ENCODE measurements at places on chromosomes 13 and 19.

- no peak for DNase-seq
Observed at GRCh38 chr13:91184244-91184926, 163.1 kb upstream of the MIR17HG start.

DNA sequence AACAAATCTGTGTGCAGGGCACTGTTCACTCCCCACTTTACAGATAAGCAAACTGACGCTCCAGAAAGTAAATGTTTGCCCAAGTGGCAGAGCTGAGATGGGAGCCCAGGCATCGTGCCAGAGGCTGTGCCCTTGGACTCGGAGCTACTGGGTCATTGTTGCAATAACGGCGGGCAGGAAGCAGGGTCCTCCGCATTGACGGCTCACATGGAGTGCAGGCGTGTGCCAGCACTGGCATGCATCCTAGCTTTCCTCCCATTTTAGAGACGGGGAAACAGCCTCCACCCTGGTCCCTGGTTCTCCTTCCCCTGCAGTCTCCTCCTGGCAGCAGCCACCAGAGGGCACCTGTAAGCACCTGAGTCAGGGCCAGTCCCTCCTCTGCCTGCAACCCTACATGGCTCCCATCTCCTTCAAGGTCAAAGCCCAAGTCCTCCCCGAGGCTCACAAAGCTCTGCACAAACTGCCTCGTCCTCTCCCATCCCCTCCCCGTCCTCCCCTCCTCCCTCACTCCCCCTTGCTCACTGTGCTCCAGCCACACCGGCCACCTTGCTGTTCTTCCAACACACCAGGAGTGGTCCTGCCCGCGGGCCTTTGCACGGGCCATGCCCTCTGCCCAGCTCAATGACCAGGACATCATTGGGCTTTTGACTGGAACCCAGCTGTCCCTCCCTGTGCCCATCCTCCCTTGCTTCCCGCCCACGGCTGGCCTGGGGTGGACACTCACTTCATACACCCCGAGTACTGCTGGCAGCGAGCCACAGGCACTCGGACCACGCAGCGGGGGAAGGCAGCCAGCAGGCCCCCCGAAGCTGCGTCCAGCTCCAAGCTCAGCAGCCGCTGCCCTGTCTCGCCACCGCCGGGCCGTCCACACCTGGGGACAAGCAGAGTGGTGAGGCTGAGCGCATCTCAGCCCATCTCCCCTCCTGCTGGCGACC, 7.7 kb upstream of the LRG1 start:
- no peak for DNase-seq

DNA sequence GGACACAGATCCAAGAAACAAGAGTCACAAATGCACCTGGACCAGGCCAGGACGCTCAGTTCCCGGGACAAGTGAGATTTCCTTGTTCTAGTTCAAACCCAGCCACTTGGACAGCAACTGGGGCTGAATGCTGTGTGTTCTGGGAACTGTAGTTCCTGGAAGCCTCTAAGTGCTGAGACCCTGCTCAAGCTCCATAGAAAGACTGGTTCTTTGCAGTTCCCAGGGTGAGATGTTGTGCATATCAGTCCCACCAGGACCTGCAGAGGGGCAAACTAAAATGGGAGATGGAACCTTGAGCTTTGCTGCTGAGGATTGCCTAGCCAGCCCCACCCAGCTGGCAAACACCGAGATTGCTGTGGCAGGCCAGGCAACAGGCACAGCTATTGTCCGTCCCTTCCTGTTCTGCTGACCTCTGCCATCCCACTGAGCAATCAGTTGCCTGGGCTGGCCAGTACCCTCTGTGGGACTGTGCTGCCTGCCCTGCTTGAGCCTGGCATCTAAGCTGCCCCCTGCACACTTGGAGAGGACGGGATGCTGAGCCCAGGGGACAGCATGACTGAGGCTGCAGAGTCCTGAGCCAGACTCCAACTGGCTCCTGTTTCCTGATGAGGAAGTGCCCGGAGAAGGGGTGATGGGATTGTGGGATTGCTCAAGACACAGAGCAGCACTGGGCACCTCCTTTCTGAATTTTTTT, 1.4 kb upstream of the GIPC1 start:
- DNase-seq, result no peak

GRCh38 chr19:30556230-30556711, 184.1 kb downstream of the ZNF536 start:
- no peak for DNase-seq

- no peak for DNase-seq
Observed at GRCh38 chr13:51041710-51042109, 69.4 kb downstream of the C13orf42 start.

DNA sequence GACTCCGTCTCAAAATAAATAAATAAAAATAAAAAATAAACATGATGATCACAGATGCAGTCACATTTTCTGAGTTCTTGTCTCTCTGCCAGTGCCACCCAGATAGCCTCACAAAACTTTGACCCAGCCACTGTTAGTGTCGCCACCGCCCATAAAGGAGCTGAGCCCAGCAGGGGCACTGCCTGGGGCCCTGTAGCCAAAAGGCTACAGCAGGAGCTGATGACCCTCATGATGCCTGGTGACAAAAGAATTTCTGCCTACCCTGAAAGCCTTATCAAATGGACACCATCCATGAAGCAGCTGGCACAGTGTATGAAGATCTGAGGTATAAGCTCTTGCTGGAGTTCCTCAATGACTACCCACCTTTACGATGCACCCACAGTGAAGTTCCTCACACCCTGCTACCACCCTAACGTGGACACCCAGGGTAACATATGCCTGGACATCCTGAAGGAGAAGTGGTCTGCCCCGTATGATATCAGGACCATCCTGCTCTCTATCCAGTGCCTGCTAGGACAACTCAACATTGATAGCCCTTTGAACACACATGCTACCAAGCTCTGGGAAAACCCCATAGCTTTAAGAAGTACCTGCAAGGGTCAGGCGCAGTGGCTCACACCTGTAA, 18.3 kb downstream of the ZNF587 start:
- DNase-seq, result no peak

DNA sequence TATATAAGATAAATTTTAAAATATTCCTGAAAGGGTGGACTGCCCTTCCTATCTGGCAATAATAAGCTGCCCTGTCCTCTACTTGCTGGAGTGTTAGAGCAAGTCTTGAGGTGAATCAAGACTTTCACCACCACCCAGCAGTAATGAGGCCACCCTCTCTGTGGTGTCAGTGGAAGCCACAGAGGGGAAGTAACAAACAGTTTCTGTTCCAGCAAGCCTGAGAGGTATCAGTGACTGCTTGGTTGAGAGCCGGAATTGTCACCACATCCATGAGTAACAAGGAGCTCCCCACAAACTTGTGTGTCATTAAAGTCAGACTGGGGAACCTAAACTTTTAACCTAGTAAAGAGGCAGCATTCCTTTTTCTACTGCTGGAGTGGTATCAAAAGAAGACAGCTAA, 532.7 kb upstream of the SPRY2 start:
- DNase-seq, result no peak
